Fibroblast of skin of abdomen (primary cell): ENCODE measurements at places on chromosomes 5 and 9.
A peak's percentile ranks its signal among the peaks of the same experiment; 100 is the strongest.

DNA sequence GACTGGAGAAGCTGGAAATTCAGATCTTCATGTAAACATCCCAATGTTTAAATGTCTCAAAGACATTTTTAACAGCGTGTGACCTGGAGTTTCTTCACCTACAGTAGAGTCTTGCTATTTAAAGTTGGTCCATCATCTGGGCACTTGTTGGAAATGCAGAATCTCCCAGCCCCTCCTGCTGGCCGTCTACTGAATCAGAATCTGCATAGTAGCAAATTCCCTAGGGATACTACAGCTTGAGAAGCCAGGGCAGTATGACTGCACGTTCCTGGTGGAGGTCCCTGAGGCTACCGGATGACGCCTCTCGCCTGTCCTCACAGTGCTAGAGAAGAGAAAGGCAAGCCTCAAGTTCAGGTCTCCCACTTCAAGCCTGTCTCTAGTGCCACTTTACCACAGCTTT lies 15.7 kb downstream of the SAP30L start:
- peak; percentile 30 for DNase-seq

- DNase-seq = no peak
These were observed 109.9 kb upstream of the IL12B start for GRCh38 chr5:159440235-159440634.

DNA sequence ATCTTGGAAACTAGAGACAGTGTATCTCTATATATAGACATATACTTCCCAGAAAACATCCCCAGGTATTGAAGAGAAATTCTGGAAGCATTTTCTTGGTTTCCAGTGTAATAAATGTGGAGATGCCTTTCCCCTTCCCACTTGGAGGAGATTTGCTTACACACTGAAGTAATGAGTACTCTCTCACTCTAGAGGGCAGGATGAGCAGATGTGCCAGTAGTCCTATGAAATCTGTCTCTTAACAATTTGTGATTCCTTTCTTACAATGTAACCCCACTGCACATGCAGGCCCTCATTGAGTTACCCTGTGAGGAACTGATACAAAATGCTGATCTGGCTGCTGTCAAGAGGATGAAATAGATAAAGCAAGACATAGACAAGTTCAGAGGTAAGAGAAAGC lies 567.2 kb downstream of the SLCO4C1 start:
- no peak for DNase-seq

- DNase-seq = no peak
These were observed 8.1 kb upstream of the MAT2B start for GRCh38 chr5:163497315-163497714.

- peak; percentile 92 for DNase-seq
These were observed 142.7 kb upstream of the IER5L start for GRCh38 chr9:129320575-129321285.

GRCh38 chr5:180808461-180809000 lies 5.9 kb upstream of the MGAT1 start:
- DNase-seq = no peak

DNA sequence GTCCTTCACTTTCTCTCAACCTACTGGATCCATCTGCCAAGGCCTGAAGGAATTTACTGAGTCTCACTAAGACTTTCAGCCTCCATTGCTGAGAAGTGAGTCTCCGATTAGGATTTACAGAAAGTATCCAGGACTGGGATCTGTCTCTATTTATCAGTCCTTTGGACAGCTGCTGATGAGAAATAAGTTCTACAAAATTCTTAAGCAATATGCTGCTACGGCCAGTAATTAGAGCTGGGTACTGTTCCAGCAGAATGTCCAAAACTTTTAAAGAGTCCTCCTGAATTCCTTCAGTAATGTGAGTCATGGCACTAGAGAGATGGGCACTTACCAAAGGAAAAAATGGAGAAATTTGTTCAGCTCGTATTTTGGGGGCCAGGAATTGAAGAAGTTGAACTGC lies 5.9 kb downstream of the TEX10 start:
- DNase-seq = peak; percentile 27

DNA sequence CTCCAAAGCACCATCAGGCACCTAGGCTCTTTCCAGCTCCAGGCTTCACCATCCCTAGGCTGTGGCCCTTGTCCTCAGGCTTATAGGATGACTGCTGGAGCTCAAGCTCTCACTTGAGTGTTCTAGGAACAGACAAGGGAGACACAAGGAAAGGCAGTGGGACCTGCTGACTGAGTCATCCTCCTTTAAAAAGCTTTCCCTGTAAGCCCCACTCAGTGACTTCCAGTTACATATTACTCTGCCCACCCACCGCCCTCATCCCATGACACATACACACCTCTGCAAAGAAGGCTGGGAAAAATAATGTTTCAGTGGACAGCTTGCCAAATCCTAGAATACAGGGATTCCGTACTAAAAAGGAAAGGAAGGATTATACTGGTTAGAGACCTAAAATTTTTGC lies 154.2 kb upstream of the ZNF366 start:
- peak; percentile 52 for DNase-seq

DNA sequence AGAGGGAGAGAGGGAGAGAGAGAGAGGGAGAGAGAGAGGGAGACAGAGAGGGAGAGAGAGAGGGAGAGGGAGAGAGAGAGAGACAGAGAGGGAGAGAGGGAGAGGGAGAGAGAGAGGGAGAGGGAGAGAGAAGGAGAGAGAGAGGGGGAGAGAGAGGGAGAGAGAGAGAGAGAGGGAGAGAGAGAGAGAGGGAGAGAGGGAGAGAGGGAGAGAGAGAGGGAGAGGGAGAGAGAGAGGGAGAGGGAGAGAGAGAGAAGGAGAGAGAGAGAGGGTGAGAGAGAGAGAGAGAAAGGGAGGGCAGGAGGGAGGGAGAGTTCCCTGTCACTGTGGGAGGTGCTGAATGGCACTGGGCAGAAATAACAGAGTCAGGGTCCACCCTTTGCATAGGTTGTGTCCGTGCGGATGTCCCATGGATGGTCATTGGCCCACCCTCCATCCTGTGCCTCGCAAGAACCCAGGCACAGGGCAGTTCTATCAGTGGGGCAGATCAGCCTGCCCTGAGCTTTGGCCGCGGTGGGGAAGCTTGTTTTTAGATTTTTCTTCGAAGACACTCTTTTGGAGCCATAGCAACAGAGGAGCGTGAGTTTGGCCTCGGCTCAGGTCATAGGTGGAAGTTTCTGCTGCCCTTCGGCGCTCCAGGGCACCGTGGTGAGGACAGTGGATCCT lies 30.1 kb downstream of the ADAMTSL2 start:
- no peak for DNase-seq

- DNase-seq = no peak
These were observed 77.9 kb downstream of the FBXL7 start for GRCh38 chr5:15577831-15578230.

- DNase-seq = peak; percentile 24
These were observed 66.0 kb upstream of the KLF9 start for GRCh38 chr9:70480405-70480980.

DNA sequence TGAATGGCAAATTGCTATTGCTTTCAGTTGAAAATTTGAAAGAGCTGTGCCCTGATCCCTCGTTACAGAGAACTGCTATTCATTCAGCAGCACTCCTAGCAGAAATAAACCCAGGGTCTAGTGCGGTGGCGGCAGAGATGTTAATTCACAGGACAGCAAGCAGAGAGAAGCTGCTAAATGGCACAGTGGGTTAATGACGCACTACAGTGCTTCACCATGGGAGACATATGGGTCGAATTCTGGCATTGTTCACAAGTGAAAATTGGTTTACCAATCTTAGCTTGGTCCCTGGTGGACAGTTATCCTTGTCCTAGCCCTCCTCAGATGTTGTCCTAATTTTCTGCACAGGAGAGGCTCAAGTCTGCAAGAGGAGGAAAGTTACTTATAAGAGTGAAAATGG lies 807.4 kb downstream of the TLE1 start:
- DNase-seq = no peak

DNA sequence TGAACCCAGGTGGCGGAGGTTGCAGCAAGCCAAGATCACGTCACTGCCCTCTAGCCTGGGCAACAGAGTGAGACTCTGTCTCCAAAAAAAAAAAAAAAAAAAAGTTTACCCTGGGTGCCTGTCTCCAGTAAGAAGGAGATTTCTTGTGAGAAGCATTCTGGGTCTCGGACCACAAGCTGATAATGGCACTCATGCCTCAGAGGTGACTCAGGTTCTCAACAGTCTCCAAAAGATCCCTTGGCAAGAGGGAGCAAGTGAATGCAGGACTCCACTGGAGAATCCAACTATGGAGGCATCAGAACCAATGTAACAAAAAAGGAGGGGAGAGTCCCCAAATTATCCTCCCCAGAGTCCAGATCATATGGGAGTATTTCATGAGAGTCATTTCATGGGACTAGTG lies 106.0 kb upstream of the LRRTM2 start:
- peak; percentile 66 for DNase-seq

DNA sequence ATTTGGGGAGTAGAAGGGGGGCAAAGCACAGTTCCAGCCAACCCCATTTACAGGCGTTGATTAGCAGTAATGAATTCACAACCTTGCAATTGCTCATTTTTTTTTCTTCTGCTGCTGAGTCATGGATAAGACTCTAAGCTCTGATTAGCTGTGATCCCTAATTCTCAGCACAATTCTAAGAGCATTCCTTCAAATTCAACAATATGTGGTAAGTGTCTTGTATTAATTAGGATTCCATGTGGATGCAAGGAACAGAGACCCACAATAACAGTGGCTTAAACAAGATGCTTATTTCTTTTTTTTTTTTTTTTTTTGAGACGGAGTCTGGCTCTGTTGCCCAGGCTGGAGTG lies 133.4 kb downstream of the PALM2AKAP2 start:
- peak; percentile 68 for DNase-seq

DNA sequence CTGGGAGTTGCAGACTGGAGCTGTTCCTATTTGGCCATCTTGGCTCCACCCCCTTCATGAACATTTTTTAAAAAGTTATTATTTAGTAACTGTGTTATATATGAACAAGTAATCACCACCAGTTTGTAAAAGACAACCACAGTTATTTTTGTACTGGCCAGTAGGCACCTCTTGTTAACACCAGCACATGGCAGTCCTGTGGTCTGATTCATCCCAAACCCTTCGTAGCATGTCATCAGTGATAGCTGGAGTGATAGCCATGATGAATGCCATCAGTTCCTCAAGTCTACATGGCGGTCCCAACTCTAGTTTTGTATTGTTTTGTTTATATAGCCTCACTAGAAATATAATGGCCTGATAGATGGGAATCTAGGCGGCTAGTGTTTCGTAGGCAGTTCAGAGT lies 74.2 kb downstream of the CDC42SE2 start:
- DNase-seq = no peak

DNA sequence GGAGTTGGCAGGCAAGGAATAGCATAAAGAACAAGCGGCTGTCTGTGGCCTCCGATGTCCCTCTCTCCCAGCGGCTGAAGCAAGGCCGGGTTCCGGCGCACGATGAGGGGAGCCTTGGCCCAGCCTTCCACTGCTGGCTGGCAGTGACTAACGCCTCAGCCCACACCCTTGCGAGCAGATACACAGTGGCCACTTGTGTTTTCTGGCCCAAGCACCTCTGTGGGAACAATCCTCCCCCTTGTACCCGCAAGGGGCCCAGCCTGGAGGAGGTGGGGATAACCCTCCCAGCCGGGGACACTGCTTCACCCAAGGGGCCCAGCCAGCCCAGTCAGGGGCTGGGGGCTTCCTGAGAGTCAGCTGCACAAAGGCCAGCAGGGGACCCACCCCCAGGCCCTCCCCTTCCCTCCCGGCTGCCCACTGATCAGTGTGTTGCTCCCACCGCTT lies 23.2 kb downstream of the STK10 start:
- DNase-seq = no peak

DNA sequence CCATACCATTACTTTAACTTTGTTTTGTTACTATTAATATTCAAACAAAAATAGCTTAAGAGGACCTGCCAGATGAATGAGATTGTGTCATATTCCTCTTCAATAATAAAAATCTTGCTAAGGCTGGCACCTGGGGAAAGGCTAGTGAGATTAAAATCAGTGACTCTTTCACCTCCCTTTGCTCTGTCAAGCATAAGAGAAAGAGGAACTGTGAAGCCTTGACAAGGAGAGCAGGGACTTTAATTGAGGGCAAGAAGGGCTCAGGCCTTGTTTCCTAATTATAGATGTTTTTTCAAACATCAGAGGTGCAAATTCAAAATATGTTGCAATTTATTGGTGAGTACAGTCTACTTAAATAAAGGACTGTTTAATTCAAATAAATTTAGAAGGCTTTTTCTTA lies 91.7 kb downstream of the SPATA31D1 start:
- DNase-seq = no peak

DNA sequence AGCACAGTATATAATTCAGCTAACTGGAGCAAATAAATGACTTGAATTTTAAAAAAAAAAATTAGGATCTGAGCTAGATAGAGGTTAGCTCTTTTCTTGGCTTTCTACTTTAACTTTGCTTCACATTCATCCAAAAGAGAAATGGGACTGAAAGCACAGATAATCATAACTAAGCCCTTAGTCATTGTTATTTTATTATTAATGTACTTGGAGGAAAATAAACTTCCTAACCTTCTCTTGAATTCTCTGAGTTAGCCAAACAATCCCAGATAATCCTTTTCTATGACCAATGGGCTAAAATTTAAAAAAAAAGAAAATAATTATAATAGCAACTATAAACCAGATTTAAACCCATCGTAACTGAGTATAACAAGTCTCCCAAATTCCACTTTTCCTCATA lies 57.6 kb upstream of the RASA1 start:
- no peak for DNase-seq

DNA sequence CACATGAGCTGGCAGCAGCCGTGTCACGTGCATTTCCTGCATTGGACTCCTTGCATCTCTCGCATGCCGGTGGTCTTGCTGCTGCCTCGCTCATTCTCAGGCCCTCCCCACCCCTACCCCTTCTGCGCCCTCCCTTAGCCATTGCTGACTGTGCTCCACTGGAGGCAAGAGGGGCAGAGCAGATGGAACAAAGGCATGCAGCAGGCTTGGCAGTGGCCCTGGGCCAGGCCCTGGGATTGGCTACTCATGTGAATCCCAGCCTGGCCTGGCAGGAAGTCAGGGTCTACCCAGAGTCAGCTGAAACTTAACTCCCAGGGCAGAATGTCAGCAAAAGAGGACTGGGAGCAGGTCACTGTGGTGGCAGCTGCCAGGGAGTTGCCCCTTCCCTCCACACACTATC lies 62.3 kb downstream of the TSTD2 start:
- DNase-seq = no peak

DNA sequence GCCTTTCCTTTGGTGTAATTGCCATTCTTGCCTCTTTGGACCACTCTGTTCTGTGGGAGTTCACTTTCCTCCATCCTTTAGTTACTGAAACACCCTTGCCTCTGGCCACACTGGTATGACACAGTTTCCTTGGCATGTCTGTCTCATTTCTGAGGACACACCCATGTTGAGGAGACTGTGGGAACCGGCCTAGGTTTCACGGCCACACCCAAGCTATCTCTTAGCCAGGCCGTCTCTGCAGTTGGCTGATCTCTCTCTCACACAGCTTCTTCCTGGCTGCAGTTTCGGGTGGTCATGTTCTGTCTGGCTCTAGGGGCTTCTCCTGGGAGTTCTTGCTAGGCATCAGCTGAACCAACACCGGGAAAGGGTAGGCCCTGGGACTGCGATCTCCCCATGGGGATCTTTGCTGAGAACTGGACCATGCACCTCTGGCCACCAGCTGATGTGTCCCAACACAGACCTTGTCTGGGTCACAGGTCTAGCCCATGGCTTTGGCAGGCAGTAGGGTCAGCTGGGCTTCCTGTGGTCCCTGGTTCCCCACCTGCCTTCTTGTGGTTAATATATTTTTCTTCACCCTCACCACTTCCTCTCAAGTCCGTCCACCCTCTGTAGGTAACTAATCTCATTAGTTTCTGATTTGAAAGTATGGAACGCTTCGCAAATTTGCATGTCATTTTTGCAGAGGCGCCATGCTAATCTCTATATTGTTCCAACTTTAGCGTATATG lies 24.9 kb downstream of the ARHGEF37 start:
- peak; percentile 50 for DNase-seq

- no peak for DNase-seq
These were observed 75.2 kb downstream of the F2RL2 start for GRCh38 chr5:76547891-76548524.
